ENCODE measurements at places on chromosomes 5 and 9.

DNA sequence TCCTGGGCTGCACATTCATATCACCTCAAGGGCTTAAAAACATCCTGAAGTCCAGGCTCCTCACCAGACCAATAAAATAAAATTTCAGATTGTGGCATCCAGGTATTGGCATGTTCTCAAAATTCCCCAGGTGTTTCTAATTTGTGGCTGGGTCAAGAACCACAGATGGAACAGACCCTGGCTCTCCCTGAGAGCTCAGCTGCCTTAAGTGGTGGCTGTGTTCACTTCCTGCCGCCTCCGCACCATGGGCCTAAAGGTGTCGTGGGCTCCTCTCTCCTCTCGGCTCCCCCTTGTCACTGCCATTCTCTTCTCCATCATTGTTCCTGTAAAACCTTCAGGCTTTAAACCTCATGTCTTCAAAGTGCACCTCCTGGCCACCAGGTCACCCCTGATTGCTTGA is 17.8 kb upstream of the CCNJL start:
- DNase-seq, result no peak

DNA sequence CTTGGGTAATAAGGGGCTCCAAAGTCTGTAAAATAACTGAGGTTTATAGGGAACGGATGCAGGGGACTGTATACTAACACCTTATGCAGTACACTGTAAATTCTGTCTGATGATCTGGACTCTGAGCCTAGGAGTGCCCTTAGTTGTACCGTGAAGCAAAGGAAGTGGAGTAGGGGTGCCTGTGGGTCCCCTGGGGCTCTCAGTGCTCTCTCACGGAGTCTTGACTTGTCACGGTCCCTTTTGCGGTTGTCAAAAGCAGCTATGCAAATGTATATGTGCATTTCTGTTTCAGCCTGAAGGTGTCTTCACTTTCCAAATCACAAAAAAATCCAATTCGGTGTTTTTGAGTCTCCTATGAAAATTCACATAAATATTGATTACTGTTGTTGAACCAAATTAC is 17.8 kb downstream of the DMRT1 start:
- no peak for DNase-seq

DNA sequence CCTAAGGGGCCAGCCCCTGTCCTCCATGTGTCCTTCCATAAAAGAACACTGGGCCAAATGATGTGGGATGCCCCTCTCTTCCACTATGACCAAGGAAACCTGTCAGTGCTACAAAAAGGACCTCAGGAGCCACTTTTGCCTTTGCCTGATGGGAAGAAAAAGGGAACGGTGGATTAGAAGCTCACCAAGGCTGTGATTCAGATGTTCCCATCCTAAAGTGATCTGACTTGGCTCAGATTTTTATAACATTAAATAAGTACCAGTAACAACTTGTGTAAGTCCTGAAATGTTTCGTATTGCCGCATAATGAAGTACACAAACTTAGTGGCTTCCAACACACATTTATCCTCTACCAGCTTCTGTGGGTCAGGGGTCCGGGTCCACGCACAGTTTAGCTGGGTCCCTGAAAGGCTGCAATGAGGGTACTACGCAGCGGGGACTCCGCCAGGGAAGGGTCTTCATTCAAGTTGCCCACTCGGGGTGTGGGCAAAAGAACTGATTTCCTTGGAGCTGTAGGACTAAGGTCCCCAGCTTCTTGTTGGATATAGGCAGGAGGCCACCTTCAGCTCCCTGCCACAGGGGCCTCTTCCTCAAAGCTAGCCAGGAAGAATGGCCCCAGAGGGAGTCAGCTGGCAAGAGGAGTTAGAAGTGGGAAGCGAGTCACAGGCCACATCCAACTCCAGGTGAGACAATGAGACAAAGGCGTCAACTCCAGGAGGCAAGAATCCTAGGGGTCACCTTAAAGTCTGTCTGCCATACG is 60.4 kb downstream of the RAPGEF1 start:
- no peak for DNase-seq

DNA sequence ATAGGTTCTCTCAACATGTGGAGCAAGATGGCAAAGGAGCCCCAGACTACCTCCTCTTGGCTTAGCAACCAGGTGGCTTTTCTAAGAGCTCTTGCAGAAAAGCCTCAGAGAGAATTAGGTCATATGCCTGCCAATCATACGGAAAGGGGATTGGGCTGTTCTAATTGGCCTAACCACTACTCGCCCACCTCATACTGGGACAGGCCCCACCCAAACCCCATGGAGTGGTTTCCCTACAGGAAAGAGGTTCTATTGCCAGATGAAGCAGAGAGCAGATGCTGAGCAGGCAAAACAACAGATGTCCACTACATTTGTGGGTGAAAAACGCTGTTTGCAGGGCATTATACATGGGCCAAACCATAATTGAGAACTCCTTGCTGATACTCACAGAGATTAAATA is 29.0 kb downstream of the ABLIM3 start:
- DNase-seq, result no peak

DNA sequence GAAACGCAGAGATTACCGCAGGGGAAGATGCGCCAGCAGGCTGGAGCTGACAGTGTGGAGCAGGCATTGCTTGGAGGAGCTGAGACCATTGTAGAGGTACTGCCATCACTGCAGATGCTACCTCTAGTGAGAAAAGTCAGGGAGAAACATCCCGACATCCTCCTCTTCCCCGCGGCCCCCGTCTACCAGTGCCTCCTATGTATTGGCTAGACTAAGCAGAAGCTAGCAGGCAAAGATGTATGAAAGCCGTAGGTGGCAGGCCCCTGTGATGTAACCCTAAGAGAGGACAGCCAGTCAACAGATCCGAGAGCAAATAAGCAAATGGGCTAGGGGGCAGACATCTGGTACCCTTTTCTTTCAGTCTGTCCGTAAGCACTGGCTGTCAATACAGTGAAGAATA is 115.5 kb upstream of the ACTBL2 start:
- DNase-seq, result no peak

DNA sequence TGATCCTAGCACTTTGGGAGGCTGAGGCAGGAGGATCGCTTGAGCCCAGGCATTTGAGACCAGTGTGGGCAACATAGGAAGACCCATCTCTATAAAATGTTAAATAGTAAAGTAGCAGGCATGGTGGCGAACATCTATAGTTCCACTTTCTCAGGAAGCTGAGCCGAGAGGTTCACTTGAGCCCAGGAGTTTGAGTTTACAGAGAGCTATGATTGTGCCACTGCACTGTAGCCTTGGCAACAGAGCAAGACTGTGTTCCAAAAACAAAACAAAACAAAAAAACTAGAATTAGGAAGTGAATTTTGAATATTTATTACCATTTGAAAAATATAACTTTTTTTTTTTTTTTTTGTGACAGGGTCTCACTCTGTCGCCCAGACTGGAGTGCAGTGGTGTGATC is 26.8 kb upstream of the PAX5 start:
- no peak for DNase-seq

DNA sequence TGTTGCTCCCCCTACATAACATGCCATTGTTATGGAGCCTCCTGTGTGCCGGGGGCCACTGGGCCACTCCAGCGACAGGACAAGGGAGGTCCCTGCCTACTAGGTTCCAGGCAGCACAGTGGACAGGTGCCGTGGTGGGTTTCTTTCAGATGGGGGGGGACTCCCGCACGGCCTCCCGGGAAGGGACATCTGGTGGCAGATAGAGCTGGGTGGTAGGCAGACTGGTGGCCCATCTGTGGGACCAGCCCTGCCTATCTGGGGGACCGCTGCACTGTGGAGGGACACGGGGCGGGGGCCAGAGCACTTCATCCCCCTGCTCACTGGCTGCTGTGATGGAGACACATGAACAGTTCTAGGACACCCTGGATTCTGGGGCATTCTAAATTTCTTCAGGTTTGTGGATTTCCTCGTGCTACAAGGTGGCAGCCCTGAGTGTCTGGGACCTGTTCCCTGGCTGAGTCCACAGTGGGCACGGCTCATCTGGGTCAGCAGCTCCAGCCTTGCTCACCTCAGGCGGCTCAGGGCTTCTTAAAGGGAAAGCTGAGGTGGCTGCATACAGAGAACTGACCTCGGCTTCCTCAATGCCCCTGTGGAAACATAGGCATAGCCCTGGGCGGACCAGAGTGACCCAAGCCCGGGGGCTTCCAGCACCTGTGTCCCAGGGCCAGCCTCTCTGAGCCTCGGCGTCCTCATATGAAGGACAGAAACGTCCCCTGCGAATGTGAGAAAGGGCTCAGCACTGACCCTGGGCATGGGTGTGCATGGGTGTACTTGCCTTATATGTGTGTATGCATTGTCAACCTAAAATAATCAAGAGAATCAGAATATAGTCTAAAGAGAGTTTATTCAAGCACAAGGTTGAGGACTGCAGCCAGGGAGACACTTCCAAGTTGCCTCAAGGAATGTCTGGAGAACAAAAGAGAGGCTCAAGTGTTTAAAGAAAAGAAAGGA is 22.5 kb downstream of the FGD3 start:
- no peak for DNase-seq

DNA sequence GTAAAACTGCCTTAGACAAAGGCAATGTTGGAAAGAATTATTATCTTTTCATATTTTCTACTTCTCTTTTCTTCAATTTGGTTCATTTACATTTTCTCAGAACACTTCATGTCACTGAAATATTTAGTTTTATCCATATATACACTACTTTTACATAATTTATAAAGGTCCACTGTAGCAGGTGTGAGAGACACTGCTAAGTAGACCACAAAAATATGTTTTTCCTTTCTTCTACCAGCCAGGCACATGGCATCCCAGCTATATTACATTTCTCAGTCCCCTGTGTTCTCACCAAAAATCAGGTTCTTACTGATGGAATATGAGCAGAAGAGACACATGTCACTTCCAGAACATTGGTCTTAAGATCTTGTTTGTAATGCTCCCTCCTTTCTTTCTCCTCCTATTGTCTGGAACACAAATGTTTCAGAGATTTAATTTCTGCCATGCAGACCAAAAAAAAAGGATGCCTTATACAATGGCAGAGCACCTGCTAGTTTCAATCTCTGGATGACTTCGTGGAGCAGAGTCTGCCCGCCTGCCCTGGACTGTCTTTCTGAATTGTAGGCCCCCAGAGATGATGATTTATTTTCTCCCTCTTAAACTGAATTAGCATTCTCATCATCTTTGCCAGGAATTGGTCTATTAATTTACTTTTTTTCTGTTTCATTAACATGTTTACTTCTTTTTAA is 125.4 kb upstream of the ACOT12 start:
- peak; percentile 61 for DNase-seq

GRCh38 chr9:211036-211435 is 3.6 kb upstream of the DOCK8 start:
- no peak for DNase-seq

- DNase-seq, result no peak
Observed at GRCh38 chr5:38373743-38374142, 115.4 kb downstream of the EGFLAM start.
